ENCODE measurements at places on chromosomes 12 and 14. TPM values are rescaled to one million over a fixed set of nuclear protein-coding genes. Genes with fewer than 3 reads are reported as not detected.

- no peak for DNase-seq
Measured at GRCh38 chr12:131055596-131056233, 102.0 kb downstream of the ADGRD1 start.

The RAB21 gene
- total RNA-seq: 101 TPM

The ACRBP gene
- 3.4 TPM for total RNA-seq

The MYF5 gene
- not detected for total RNA-seq

- no peak for DNase-seq
Measured at GRCh38 chr14:71373773-71374172, 466.5 kb downstream of the PCNX1 start.

DNA sequence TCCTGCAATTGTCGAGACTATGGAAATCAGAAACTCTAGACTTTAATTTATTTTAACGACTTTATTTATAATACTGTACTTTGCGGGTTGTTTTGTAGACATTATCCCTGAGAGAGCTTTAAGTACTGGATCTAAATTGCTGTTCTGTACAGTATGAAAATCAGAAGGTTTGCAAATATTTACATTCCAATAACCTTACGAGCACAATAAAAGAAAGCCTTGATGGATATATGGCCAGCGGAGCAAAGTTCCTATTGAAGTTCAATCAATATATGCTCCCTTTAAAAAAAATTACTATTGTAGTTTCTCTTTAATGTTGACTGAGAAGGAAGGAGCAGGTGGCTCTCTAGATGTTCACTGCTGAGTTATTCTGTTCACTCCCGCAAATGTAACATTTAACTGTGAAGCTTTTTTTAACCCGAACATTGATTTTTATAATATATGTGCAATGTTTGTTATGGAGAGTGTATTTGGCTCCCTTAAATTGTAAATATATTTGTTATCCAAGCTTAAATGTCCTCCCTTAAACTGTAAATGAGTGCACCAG, 235.3 kb downstream of the PLCZ1 start:
- no peak for DNase-seq

DNA sequence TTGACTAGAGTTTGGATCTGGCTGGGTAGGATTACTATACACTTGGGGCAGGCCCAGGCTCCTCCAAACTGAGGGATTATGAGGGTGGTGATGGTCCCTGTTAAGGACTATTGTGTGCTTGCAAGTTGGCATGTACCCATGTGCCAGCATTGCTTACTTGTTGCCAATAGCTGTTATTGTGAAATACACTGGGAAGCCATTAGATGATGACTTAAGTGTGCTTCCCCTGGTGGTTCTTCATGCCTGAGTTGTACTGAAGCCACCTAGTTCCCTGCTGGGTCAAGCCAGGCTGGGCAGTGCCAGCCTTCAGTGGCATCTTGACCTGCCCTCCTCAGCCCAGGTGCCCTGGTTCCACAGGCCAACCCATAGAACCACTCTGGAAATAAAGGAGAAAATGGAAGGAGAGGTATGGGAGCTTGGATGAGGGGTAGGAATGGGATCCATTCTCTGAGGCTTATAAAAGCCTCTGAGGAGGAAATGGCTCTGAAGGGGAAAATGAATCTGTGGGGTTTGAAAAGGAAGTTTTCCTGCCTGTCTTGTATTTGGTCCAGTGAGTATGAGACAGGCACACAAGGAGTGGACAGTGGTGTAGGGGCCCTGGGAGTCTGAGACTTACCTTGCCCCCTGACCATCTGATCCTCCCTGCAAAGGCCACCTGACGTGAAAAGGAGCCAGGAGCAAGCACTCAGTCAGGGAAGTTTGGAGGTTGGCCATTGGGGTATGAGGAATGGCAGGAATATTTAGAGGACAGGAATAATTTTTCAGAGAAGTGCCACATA, 724 bp downstream of the LTB4R start:
- no peak for DNase-seq

The GUCY2C gene
- not detected for total RNA-seq

The SNX6 gene
- 83.2 TPM for total RNA-seq

- DNase-seq: no peak
Measured at GRCh38 chr12:18895540-18895939, 157.6 kb downstream of the CAPZA3 start.

The GLT8D2 gene
- total RNA-seq: 7.7 TPM

DNA sequence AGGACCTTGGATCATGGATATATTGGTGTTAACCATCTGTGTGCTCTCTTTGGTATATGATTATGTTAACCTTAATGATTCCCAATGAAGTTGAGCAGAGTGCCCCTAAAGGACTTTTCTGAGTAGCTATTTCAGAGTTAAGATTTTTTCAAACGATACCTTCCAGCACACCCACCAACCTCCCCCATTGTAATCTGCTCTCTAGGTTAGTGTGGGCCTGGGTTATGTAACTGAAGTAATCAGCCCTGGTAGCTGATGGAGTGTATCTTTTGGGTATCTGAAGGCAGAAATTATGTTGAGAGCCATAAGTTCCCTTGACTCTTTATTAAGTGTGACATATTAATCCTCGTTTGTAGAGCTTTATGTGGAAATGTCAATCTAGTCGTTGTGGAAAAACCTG, 47.6 kb upstream of the RNU6-8 start:
- no peak for DNase-seq

Data from kidney (tissue), 22 donors.